ENCODE measurements at places on chromosomes 4 and X.

- peak; percentile 67 for DNase-seq
Measured at GRCh38 chr4:2745981-2746806, 9.9 kb downstream of the TNIP2 start.

GRCh38 chrX:38973322-38973721 is 172.1 kb downstream of the MID1IP1 start:
- peak; percentile 32 for DNase-seq

DNA sequence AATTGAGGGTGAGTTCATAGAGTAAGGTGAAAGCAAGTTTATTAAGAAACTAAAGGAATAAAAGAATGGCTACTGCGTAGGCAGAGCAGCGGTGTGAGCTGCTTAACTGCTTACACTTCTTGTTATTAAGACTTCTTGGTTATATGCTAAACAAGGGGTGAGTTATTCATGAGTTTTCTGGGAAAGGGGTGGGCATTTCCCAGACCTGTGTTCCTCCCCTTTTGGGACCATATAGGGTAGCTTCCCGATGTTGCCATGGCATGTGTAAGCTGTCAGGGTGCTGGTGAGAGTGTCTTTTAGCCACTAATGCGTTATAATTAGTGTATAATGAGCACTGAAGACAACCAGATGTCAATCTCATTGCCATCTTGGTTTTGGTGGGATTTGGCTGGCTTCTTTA is 126.5 kb downstream of the ARSF start:
- no peak for DNase-seq

DNA sequence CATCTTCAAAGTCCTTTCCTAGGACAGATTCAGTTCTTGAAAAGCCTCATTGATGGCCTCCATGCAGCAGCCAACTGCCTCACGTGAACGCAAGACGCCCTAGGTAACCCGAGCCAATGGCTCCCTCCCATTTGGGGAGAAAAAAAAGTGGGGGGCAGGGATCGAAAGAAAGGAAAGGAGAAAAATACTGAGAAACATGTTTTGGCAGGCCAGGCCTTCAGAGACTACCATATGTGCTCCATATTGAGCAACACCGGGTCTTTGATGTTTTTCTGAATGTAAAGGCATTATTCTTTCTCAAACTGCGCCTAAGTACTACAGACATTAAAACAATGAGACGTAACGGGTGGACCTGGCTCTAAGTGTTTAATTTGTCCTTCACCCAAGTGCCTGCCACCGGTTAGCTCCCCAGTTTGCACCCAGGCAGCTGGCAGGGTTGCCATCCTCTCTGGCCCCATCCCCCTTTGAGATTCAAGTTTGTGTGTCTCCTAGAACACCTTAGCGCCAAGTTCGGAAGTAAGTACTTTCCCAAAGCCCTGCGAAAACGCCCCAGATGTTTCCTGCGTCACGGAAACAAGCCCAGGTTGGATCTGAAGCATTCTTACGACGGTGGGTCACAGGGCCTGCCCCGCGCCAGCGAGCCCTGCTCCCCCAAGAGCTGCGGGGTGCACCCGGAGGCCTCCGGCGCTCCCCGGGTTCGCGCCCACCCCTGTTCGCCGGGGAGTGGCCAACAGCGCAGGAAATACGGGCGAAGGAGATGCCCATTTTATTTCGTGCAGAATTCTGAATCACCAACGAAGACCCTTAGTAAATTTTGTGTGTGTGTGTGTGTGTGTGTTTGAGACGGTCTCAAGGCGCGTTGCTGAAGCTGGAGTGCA is 30.1 kb downstream of the HAND2 start:
- DNase-seq = no peak

- DNase-seq = no peak
Measured at GRCh38 chrX:627510-627981, 3.0 kb upstream of the SHOX start.

- no peak for DNase-seq
Measured at GRCh38 chr4:79915246-79915645, 157.8 kb downstream of the ANTXR2 start.

GRCh38 chr4:55338486-55338885 is 7.6 kb upstream of the SRD5A3 start:
- no peak for DNase-seq

DNA sequence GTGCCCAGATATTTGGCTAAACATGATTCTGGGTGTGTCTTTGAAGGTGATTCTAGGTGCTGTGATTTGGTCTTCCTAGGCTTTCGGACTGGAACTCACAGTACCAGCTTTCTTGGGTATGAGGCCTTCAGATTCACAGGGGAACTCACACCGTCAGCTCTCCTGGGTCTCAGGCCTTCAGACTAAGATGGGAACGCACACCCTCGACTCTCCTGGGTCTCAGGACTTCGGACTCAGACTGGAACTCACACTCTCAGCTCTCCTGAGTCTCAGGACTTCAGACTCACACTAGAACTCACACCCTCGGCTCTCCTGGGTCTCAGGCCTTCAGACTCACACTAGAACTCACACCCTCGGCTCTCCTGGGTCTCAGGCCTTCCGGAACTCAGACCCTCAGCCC is 137.7 kb downstream of the CRLF2 start:
- DNase-seq = no peak

DNA sequence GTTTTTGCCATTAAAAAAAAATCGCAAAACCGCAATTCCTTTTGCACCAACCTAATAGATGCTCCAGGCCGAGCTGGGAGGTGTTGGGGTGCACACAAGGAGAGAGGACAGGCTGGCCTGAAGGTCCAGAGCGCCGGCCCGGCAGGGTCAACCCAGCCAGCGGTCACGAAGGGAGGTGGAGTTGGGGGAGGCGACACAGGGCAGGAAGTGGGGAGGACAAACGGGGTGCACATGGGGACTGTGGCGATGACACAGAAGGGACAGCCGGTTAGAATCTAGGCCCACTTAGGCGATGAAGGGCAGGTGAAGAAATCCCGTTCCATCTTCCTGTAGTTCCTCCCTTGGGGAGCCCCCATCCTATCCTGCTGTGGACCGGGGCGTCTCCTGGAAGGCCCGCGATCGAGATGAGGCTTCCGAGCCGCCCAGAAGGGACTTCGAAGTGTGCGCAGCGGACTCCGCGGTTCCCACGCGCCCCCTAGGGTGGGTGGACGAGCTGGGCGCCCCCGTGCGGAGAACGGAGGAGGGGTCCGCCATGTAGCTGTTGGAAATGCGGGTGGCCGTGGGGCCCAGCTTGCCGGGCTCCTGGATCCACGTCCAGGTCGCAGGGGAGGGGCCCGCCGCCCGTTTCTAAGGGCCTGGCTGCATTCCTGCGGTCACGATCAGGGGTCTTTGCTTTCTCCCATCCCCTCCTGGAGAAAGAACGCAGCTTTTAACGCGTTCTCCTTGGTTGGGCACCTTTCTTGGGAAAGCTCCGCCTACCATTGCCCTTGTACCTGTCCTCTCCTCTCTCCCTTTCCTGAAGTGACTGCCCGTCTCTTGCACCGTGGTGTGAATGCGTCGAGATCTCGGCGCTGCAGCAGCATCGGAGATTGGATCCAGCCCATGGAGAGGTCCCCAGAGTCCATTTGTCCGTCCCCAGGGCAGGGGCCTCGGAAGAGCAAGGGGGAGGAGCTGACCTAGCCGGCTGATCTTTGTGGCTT is 17.0 kb upstream of the HPF1 start:
- DNase-seq = peak; percentile 54

DNA sequence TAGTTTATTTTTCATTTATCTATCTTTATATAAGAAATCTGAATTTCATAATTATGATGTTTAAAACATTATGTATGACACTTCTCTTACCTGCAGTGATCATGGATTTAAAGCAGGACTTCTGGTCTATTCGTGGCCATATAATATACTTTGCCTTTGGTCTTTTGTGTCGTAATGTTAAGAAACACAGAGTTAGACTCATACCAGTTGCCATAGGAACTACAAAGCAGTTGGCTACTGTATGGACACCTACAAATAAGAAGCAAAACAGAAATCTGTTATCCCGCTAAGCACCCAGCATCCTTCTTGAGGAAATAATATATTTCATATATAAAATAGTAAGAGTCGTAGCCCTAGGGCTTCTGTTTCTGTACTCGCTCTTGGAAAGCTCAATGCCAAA is 4.3 kb downstream of the SEPSECS start:
- DNase-seq = no peak
